ENCODE measurements at places on chromosomes 3 and 15.

GRCh38 chr15:45287390-45287956 is 35.4 kb downstream of the SLC28A2 start:
- DNase-seq = no peak

DNA sequence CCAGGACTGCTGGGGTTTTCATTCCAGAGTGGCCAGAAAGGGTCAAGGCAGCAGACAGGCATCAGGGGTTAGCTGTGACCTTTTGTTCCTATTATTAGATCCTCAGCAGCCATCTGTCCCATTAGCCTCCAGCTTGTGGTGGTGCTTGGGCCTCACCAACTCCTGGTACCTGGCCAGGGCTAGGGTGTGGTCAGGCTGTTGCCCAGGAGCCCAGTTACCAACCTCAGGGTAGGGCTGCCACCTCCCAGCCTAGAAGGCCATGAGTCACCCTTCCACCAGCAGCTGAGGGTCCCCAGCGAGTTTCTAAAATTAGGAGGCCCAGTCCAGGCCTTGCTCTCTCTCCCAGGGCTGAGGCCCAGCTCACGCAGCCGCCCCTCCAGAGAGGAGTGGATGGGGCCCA is 12.2 kb downstream of the TMEM43 start:
- DNase-seq = no peak

- no peak for DNase-seq
Measured at GRCh38 chr3:73549051-73549600, 75.6 kb downstream of the PDZRN3 start.

- DNase-seq = no peak
Measured at GRCh38 chr3:117531078-117531767, 821.6 kb downstream of the TUSC7 start.

- no peak for DNase-seq
Measured at GRCh38 chr3:131236421-131236820, 145.2 kb upstream of the NUDT16 start.

GRCh38 chr15:57552678-57553334 is 38.9 kb upstream of the MYZAP start:
- no peak for DNase-seq

GRCh38 chr15:67587331-67587730 is 44.8 kb downstream of the MAP2K5 start:
- DNase-seq = no peak

DNA sequence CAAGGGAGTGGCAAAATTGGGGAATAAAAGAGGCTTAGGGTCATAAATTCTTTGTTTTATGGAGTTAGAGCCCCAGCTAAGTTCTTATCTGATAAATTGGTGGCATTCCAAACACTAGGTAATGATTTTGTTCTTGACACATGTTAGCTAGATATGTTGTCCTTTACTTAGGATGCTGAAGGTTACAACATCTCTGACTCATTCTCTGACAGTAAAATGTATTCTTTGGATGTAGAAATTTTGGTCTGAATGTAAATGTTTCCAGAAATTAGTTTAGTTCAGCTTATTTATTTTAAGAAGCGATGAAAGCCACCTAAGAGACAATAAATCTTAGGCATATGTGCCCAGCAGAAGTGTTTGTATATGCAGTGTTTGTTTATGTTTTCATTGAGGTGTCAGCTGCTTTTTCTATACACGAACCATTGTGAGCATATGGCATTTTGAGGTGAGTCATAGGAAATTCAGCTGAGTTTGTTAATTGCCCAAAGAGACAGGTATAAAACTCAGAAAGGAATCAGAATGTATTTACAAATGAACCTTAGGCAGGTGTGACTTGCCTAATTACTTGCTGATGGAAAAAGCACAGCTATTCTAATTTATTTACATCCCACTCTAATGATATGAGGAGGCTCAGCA is 247.7 kb downstream of the AGBL1 start:
- no peak for DNase-seq

DNA sequence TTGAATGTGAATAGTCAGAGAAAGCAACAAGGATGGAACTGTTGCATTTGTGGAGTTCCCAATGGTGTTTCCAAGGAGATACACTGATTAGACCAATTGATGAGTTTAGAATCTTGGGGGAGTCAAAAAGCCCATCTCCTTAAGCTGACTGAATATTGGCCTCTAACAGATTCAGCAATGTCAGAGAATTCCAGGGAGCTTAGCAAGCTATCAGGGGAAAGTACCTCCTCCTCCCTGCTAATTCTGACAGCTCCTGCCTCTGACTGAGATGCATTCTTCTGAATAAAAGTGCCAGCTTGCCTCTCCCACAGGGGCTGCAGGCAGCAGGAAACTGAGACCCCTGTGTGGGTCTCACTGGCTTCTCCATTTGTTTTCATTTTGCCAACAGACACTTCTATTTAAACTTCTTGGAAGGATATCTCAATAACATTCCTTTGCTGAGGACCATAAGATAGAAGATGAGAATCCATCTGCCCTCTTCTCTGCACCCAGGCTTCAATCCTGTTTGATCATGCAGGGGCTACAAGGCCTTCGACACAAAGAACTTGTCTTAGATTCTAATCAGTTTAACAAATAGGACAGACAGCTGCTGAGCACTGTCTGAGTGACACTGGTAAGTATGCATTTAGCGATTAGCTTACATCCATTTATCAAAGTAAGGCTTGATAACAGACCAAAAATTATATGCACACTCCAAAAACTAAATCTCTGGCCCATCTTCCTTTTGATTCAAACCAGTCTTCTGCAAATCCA is 1080.8 kb downstream of the TUSC7 start:
- peak; percentile 57 for DNase-seq

- no peak for DNase-seq
Measured at GRCh38 chr3:14509796-14510100, 30.4 kb downstream of the GRIP2 start.

DNA sequence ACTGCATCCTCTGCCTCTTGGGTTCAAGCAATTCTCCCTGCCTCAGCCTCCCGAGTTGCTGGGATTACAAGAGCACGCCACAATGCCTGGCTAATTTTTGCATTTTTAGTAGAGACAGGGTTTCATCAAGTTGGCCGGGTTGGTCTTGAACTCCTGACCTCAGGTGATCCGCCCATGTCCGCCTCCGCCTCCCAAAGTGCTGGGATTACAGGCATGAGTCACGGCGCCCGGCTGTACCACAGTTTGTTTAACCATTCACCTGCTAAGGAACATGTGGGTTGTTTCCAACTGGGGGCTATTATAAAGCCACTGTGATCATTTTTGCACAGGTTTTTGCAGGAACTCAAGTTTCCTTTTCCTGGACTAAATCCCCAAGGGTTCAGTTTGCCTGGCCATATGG is 123.2 kb upstream of the RAP2B start:
- DNase-seq = no peak

- DNase-seq = no peak
Measured at GRCh38 chr3:165459924-165460835, 264.0 kb upstream of the SLITRK3 start.

DNA sequence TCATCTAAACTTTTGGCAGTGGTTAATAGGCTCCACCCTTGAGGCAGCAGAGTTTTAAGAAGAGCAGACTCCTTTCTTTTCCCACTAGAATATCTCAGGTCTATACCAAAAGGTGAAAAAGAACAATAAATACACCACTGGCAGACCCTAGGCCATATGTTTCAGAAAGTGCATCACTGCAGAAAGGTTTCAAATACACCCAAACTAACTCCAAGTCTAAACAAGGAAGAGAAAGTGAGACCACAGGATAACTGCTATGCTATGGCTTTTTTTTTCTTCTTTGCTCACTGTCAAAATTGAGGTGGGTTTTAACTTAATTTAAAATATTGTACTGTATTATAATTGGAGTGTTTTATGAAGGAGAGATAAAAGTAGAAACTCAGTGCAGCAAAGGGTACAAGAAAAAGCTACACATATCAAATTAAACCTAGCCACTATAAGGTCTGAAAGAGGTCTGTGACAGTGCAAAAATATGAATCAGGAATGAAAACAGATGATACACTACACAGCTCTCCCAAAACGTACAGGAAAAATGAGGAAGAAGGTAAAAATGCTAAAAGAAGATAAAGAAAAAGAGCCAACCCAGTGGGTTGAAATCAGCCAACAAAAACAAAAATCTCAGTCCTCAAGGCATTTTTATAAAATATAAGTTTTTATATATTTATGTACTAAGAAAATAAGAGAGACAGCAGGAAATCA is 8.4 kb downstream of the SNX4 start:
- no peak for DNase-seq

DNA sequence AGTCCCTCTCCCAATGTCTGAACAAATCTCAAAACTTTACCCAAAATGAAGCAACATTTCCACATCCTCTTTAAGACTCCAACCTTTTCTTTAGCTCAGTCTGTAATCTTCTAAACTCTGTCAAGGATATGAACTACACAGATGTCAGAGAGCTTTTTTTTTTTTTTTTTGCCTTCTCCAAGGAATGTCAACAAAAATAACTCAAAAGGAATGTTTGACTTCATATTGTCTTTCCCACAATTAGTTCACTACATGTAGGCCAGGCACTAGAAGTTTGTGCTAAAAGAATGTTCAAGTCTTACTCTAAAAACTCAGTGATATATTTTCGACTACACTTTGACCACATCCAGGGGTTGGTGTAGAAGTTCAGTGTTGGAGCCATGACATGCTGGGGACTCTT is 37.1 kb downstream of the ADAMTS9 start:
- peak; percentile 67 for DNase-seq

DNA sequence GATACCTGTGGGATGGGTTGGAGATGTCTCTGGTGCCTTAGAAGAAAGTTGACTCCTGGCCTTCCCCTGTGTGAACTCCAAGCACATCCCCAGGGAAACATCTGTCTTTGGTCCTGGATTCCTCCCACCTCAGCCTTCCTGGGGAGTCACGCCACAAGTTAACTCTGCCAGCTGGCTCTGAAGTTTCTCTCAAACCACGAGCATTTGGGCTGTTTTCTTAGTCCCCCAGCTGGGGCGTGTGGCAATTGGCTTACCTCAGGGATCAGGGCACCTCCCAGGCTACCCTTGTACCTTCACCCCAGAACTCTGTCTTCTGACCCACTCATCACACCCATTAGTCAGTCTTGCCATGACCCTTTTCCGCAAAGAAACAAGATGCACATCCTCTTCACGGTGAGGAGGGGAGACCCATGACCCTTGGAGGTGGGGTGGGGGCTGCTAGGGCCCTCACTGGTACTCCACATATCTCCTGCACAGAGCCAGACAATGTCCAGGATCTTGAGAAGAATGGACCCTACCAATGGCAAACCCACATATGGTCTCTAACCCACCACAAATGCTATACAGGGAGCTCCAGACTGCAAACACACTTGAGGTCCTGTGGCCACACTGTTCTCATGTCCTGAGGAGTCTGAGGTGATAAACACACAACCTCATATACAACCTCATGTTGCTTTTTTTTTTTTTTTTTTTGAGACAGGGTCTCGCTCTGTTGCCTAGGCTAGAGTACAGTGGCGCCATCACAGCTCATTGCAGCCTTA is 3.9 kb downstream of the NEIL1 start:
- peak; percentile 21 for DNase-seq

DNA sequence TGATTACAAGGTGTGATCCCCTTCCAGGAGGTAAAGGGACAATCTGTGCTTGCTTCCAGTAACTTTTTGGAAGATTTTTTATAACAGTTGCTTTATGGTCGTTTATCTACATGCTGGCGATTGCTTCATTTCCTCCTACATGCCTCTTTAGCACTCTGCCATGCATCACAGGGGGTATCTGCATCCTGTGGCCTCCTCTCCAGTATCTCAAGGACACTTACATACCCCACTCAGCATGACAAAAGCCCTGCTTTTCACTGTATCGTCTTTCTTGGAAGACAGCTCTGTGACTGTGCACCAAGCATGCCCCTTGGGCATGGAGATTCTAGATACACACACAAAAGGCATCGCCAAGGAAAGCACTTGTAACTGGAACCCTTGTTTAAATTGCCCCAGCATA is 25.3 kb downstream of the CAPN3 start:
- DNase-seq = no peak
